MCF 10A (cell line): ENCODE measurements at places on chromosomes 2 and 18. TPM values are rescaled to one million over a fixed set of nuclear protein-coding genes. Genes with fewer than 3 reads are reported as not detected.
A peak's percentile ranks its signal among the peaks of the same experiment; 100 is the strongest.

EVX2 gene
- total RNA-seq, result not detected in 2 replicates

MAP2 gene
- total RNA-seq, result 16.2 and 40.2 TPM in 2 replicates

LIMS3 gene
- 1.5 TPM in 2 replicates for total RNA-seq

SP140 gene
- 0.61 TPM in 1 of 2 replicates, not detected in the other for total RNA-seq

DNA sequence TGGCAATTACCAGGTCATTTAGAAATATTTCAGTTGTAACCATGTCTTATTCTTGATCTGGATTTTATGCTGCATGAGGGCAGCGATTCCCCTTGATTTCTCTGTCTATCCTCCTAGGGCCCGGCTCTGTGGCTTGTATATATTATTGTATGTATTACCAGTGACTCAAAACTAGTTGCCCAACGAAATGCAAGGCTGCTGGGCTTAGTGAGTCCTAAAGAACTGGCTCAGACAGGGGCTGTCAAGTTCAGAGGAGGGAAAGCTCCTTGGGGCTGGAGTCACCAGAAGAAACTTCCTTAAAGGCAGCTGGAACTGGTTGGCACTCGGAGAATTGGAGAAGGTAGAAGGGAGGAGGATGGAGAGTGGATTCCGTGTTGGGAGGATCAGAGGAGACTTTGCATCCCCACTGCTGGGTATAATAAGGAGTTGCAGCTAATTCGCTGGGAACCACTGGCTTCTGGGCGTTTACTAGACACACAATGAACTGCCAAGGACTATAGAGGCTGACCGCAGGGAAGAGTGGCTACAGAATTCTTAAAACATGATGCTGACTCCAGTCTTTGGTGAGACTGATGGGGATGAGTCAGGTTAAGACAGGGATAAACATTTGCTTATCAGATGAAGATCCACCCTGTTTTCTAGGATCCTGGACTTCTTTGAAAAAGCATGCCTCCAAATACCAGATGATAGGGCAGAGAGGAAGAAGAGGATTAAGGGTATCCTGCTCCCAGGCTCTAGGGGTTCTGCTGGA is 104.3 kb downstream of the PRKCE start:
- no peak for DNase-seq

DNA sequence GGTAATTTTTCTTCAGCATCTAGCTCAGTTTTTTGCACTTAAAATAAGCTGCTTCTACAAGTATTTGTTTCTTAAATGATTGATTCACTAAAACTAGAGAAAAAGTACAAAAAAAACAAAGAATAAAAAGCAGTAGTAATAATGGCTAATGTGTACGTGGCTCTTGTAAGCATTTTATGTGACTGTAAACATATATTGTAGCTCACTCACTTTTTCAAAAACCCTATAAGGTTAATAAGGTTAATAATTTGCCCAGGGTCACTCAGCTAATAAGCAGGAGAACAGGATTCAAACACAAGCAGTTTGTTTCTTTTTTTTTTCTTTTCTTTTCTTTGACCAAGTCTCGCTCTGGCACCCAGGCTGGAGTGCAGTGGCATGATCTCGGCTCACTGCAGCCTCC is 67.5 kb downstream of the RMDN2 start:
- DNase-seq, result no peak

- no peak for DNase-seq
These were observed 2.6 kb downstream of the ADCYAP1 start for GRCh38 chr18:907115-907884.

GRCh38 chr18:21406116-21406515 is 164.1 kb downstream of the GREB1L start:
- DNase-seq, result peak; percentile 15

DNA sequence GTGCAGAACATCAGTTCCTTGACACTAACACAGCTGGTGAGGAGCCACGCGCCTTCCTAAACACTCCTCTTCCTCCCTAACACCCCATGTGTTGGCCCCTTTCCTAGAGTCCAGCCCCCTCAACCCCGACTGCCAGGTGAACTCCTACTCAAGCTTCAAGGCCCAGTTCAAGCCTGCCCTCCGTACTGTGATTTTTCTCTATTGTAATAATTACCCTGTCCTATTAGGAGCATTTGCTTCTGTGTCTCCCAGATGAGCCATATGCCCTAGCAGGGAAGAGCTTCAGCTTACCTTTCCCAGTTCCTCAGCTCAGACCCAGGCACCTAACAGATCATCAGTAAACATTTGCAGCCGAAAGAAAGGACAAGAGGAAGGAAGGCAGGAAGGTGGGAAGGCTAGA is 130.6 kb upstream of the SALL3 start:
- no peak for DNase-seq

DNA sequence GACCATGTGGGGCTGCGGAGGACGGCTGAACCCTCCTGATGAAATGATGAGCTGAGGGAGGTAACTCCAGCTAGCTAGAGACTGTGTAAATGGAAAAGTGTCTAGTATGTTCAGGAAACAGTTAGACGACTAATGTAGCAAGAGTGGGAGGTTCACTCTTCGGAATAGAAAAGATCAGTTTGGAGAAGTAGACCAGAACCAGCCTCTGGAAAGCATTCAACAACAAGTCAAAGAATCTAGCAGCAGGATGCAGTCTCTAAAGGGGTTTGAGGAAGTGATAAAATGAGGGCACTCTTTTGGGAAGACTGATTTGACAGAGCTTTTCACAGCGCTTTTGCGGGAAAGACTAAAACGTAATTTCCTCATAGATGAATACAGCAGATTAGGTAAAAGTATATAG is 79.6 kb downstream of the GAREM1 start:
- DNase-seq, result no peak

- DNase-seq, result no peak
These were observed 68.8 kb upstream of the SPTBN1 start for GRCh38 chr2:54387059-54387991.
